Activated B cell treated with CpG ODN at 0.5 μM for 24 hours (primary cell): ENCODE measurements at places on chromosomes 16 and 17.

DNA sequence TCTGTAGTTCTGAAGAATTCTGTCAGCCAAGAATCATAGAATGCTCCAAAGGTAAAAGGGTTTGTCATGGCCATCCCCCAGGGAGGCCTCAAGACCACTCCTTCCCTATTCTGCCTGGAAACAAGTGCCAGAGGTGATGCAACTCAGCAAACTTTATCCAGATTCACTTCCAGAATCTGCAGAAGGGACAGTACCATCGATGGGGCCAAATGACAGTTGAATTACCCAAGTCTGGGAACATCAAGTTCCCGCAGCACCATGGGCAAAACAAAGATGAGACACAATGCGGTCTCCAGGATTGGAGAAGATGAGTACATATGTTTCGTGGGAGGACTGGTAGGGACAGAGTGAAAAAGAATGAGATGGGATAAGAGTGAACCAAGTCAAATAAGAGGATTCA lies 13.7 kb upstream of the TAT start:
- H3K27me3 ChIP-seq = peaks cover 9% of the 10 kb centered on the region
- peaks cover 11% of the 10 kb centered on the region for H3K4me1 ChIP-seq
- no peak for DNase-seq
- H3K36me3 ChIP-seq = no peaks in the 10 kb centered on the region

DNA sequence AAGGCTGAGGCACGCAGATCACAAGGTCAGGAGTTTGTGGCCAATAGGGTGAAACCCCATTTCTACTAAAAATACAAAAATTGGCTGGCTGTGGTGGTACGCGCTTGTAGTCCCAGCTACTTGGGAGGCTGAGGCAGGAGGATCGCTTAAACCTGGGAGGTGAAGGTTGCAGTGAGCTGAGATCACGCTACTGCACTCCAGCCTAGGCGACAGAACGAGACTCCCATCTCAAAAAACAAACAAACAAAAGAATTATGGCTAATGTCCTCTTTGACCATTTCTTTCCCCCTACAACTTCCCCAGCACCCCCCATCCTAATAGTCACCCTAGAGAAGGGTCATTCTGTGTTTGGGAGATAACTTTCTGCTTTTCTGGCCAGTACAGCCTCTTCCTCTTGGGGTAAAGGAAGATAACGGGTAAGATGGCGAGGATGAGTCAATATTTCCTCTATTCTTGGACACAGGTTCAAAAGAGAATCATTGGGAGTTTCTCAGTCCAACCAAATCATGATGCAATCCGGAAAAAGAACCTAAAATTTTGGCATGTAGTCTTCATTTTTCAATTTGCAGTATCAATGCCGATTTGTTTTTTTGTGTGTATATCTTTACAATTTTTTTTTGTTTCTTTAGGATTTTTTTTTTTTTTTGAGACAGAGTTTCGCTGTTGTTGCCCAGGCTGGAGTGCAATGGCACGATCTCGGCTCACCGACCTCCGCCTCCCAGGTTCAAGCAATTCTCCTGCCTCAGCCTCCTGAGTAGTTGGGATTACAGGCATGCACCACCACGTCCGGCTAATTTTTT lies 107.6 kb upstream of the MED13 start:
- H3K36me3 ChIP-seq = no peaks in the 10 kb centered on the region
- DNase-seq = no peak
- H3K27me3 ChIP-seq = peaks cover 3% of the 10 kb centered on the region
- H3K4me1 ChIP-seq = peaks cover 8% of the 10 kb centered on the region

DNA sequence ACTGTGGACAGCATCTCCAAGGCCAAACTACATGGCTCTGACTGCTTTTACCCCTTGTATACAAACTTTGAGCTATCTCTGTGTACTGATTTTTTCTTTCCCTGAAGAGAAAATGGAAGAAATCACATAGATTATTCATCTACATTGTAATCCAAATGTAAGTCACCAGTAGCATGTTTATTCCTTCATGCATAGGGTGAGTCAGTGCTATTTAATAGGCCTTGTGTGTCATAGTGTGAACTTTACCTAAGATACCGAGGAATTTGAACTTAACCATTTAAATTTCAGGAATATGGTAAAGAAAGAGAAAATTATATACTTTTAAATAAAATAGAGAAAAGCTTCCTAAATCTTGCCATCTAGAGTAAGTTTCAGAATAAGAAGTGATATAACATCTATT lies 16.5 kb downstream of the PHKB start:
- H3K27ac ChIP-seq = no peak overlapping the region
- H3K4me3 ChIP-seq = no peak overlapping the region
- DNase-seq = no peak
- H3K27me3 ChIP-seq = no peaks in the 10 kb centered on the region
- H3K36me3 ChIP-seq = peaks cover 14% of the 10 kb centered on the region

GRCh38 chr17:63278728-63279442 lies 167.2 kb downstream of the CYB561 start:
- H3K4me3 ChIP-seq = peak overlapping the region; percentile 45
- H3K27ac ChIP-seq = peak overlapping the region; percentile 54
- peaks cover 47% of the 10 kb centered on the region for H3K4me1 ChIP-seq
- H3K27me3 ChIP-seq = peaks cover 1% of the 10 kb centered on the region
- no peak for DNase-seq

- H3K27ac ChIP-seq = no peak overlapping the region
- H3K36me3 ChIP-seq = no peaks in the 10 kb centered on the region
- H3K4me1 ChIP-seq = peaks cover 1% of the 10 kb centered on the region
- no peaks in the 10 kb centered on the region for H3K27me3 ChIP-seq
Observed at GRCh38 chr16:72400257-72401083, 228.5 kb upstream of the PMFBP1 start.

DNA sequence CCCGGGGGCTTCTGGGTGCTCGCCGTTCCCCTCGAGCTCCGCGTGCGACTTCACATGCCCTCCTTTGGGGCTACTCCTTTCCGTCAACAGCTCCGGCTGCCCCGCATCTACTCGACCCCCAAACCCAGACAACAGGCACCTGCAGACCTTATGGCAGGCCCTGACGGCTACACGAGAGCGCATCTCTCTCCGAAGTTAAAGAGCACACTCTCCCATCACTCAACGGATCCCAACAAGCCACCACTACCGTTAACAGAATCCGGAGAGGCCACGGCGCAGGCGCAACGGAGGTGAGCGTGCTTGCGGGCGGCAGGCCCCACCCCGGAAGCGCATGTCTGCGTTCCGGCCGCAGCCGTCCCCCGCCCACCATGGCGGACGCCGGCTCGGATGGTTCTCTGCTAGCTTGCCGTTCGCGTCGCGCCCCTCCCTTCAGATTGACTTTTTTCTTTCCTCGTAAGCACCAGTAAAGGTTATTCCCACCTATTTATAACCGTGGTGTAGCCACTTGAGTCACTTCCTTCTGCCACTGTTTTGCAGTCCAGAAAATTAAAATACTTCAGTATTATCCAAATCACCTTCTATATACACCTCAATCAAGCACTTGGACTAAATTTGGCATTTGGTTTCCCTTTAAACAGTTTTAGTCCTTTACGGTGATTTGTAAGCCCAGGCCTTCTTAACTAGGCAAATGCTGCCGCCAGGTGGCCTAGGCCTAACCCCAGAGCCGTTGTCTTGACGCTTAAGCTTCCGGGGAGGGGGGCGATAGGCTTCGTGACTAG lies at the start of gene POLG2:
Gene POLG2, minus strand, starts transcription at position 269 of the 779 bp plus-strand sequence. Its CDS starts 86 bp downstream, at position 183.
- H3K27me3 ChIP-seq = no peaks in the 10 kb centered on the region
- H3K36me3 ChIP-seq = peaks cover 75% of the 10 kb centered on the region
- peak; percentile 93 for DNase-seq
- peaks cover 75% of the 10 kb centered on the region for H3K4me1 ChIP-seq
- H3K27ac ChIP-seq = peak within 1 kb of the TSS; percentile 99

DNA sequence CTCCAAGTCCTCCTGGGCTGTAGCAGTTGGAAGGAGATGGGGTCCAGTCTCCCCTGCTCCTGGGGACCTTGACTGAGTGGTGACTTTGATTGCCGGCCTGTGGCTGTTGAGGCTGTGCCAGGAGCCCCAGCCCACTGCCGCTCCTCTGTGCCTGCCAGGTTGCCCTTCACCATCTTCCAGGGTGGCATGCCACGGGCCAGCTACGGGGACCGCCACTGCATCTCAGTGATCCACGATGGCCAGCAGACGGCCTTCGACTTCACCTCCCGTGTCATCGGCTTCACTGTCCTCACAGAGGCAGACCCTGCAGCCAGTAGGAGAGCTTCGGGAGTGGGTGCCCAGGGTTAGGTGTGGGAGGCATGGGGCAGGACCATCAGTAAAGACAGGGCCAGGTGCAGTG lies 23.4 kb upstream of the MYO15B start:
- H3K4me3 ChIP-seq = no peak overlapping the region
- H3K4me1 ChIP-seq = peaks cover 15% of the 10 kb centered on the region
- peaks cover 16% of the 10 kb centered on the region for H3K36me3 ChIP-seq
- no peaks in the 10 kb centered on the region for H3K27me3 ChIP-seq
- DNase-seq = no peak

- H3K4me1 ChIP-seq = no peaks in the 10 kb centered on the region
- H3K36me3 ChIP-seq = peaks cover 82% of the 10 kb centered on the region
- H3K27me3 ChIP-seq = no peaks in the 10 kb centered on the region
- DNase-seq = no peak
Observed at GRCh38 chr16:19655242-19655777, 62.7 kb downstream of the KNOP1 start.

DNA sequence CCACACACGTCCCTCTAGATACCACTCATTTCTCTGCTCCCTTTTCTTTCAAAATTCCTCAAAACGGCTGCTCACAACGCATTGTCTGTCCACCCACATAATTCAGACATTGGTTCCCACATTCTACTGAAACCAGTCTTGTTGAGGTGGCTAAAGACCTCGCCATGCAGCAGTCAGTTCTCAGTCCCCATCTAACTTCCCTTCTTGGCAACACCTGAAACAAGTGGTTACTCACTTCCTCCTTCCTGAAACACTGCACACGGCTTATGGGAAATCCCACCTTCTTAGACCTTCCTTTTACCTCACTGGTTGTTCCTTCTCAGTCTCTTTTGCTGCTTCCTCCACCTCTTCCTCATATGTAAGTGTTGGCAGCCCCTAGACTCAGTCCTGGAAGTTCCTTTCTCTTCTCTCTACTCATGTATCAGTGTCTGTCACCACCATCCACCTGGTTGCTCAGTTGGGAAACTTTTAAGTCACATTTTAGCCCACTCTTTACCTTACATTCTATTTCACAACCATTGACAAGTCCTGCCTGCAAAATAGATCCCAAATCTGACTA lies 277.1 kb downstream of the CEP112 start:
- H3K27me3 ChIP-seq = no peaks in the 10 kb centered on the region
- peaks cover 2% of the 10 kb centered on the region for H3K36me3 ChIP-seq
- peak overlapping the region; percentile 8 for H3K4me3 ChIP-seq
- DNase-seq = no peak
- H3K4me1 ChIP-seq = peaks cover 13% of the 10 kb centered on the region

DNA sequence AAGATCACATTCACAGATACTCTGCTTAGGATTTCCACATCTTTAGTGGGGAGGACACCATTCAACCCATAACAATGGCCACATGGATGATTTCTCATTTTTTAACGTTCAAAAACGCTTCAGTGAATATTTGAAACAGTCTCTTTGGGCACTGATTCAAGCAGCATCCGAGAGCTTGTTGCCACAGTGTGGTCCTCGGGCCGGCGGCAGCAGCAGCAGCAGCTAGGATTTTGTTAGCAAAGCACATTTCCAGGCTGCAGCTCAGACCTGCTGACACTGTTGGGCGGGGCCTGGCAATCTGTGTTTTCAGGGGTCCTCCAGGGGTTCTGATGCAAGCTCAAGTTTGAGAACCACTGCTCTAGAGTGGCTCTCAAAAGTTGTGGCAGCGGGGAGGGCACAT lies 27.9 kb upstream of the CMIP start:
- no peak overlapping the region for H3K27ac ChIP-seq
- H3K27me3 ChIP-seq = no peaks in the 10 kb centered on the region

GRCh38 chr17:42562388-42563142 lies 617 bp downstream of the COASY start:
- no peaks in the 10 kb centered on the region for H3K27me3 ChIP-seq
- peak overlapping the region; percentile 93 for H3K4me3 ChIP-seq
- peaks cover 35% of the 10 kb centered on the region for H3K36me3 ChIP-seq
- H3K27ac ChIP-seq = peak overlapping the region; percentile 96
- peaks cover 37% of the 10 kb centered on the region for H3K4me1 ChIP-seq
